ENCODE measurements at places on chromosomes 11 and 22. TPM values are rescaled to one million over a fixed set of nuclear protein-coding genes. Genes with fewer than 3 reads are reported as not detected.
A peak's percentile ranks its signal among the peaks of the same experiment; 100 is the strongest.

DNA sequence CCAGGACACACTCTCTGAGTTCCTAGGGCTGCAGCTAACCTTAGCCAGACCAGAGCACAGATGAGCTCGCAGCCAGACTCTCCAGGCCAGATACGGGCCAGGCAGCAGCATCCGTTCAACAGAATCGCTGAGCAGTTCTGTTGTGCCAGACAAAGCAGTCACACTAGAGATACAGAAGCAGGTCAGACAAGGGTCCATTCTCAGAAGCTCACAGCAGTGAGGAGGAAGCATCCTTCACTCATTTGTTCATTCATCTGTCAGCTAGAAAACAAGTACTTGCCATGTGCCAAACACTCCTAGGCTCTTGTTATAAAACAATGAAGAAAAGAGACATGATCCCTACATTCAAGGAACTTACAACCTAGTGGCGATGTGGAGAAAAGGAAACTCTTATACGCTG, 2.6 kb downstream of the LMO2 start:
- no peak overlapping the region for H3K4me3 ChIP-seq
- H3K27me3 ChIP-seq: peaks cover 5% of the 10 kb centered on the region
- DNase-seq: no peak

DNA sequence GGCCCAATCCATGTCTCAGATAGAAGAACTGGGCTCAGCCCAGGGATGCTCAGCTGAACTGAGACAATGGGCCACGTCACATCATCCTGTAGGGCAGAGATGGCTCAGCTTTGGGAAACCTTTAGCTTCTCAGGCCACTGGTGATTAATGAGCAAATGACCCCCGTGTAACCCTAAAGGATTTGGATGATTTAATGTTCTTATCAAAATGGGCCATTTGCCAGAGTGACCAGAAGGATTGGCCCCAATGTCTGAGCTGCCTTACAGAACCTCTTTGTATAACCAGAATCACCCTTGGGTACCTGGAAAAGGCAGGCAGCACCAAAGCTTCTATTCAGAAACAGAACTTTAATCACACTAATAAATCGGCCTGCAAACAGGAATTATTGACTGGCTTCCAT, 73.7 kb downstream of the ABTB2 start:
- no peak for DNase-seq
- no peaks in the 10 kb centered on the region for H3K36me3 ChIP-seq
- no peaks in the 10 kb centered on the region for H3K27me3 ChIP-seq
- peaks cover 4% of the 10 kb centered on the region for H3K4me1 ChIP-seq
- no peak overlapping the region for H3K4me3 ChIP-seq

DNA sequence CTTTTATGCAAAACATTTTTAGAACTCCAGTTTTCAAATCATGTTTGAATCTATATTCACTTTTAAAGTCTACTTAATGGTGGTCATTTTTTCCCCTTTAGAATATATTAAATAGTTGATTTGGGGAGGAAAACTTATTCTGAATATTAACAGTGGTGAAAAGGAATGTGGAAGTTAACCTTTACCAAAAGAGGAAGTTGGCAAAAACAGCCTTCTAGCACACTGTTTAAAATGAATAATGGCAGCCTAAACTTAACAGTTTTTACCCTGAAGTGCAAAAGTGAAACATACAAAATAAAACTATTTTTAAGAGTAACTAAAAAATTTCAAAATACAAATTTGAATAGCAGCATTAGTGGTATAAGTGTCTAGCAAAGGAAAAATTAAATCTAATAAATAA, 86.4 kb downstream of the GRK3 start:
- no peak overlapping the region for H3K27ac ChIP-seq
- no peak for DNase-seq
- H3K4me1 ChIP-seq: peaks cover 12% of the 10 kb centered on the region
- no peaks in the 10 kb centered on the region for H3K27me3 ChIP-seq
- no peak overlapping the region for H3K4me3 ChIP-seq

GRCh38 chr22:41500303-41500702, 31.4 kb downstream of the ACO2 start:
- no peak overlapping the region for H3K27ac ChIP-seq
- H3K27me3 ChIP-seq: no peaks in the 10 kb centered on the region
- DNase-seq: no peak
- peaks cover 33% of the 10 kb centered on the region for H3K4me1 ChIP-seq
- peaks cover 12% of the 10 kb centered on the region for H3K36me3 ChIP-seq

GRCh38 chr11:94144216-94144615, 15.6 kb downstream of the PANX1 start:
- H3K4me3 ChIP-seq: no peak overlapping the region
- peaks cover 3% of the 10 kb centered on the region for H3K36me3 ChIP-seq
- peaks cover 64% of the 10 kb centered on the region for H3K4me1 ChIP-seq
- H3K27me3 ChIP-seq: no peaks in the 10 kb centered on the region

- H3K4me3 ChIP-seq: no peak overlapping the region
- H3K4me1 ChIP-seq: no peaks in the 10 kb centered on the region
- H3K27me3 ChIP-seq: no peaks in the 10 kb centered on the region
- H3K27ac ChIP-seq: no peak overlapping the region
- DNase-seq: no peak
These were observed 1088.2 kb downstream of the TBC1D22A start for GRCh38 chr22:47850644-47851151.

- H3K4me1 ChIP-seq: peaks cover 23% of the 10 kb centered on the region
- H3K4me3 ChIP-seq: no peak overlapping the region
- no peak overlapping the region for H3K27ac ChIP-seq
- no peak for DNase-seq
These were observed 2.0 kb upstream of the SYT12 start for GRCh38 chr11:67020949-67021348.

DNA sequence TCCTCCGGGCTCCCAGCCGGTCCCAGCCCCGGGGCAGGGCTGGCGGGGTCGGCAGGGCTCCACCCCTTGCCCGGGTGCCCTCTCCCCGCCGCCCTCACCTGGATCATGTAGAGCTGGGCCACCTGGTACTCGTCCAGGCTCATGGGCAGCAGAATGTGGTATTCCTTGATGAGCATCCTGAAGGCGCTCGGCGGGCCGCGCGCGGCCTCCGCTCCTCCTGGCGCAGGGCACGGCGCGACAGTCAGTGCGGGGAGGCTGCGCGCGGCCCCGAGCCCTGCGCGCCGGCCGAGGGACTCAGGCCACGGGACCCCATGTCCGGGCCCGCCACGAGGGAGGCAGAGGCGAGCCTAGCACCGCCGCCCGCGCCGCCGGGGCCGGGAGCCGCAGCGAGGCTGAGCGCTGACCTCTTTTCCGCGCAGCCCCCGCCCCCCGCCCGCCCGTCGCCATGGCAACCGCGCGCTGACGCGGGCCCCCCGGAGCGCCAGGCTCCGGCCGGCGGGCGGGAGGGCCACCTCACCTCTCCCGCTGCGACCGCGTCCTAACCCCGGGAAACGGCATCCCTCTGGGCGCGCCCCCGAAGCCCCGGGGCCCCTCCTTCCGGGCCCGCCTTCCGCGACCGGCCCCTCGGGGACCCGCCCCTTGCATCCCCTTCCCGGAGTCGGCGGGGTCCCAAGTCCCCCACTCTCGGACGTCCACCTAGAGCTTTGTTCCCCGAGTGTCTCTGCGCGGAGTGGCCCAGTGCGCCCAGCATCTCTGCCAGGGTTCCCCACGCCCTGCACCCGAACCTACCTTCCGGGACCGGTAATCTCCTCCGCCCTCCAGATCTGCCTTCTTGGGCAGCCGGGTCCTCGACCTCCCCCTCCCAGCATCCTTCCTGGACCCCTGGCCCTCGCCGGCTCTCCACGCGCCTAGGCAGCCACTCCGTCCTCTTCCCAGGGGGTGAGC, 886 bp downstream of the PITPNM1 start:
- H3K4me1 ChIP-seq: peaks cover 27% of the 10 kb centered on the region
- H3K36me3 ChIP-seq: peaks cover 9% of the 10 kb centered on the region
- no peaks in the 10 kb centered on the region for H3K27me3 ChIP-seq

GRCh38 chr11:16596231-16596630, 142.2 kb upstream of the C11orf58 start:
- DNase-seq: no peak
- no peaks in the 10 kb centered on the region for H3K4me1 ChIP-seq
- H3K36me3 ChIP-seq: no peaks in the 10 kb centered on the region
- no peak overlapping the region for H3K4me3 ChIP-seq
- H3K27ac ChIP-seq: no peak overlapping the region

DNA sequence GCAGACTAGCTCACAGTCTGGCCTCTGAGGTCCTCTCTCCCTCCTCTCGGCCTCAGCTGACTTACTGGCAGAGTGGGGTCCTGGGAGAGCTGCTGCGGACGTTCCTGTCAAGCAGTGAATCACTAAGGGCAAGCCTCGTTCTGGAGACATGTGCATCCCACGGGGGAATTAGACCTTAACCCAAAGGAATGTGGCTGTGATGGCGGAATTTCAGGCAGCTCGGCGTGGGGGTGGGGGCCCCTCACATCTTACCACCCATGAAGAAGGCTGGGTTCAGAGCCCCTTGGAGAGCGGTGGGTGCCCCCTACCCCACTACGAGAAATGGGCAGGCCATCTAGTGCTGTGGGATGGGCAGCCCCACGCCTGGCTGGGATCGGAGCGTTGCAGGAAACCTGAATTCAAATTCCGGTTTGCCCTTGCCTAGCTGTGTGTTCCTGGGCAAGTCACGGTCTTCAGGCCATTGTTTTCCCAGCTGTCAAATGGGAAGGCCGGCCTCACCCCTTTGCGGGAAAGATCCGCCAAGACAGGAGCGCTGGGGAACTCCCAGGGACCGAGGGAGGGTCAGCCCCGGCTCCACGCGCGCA, 554 bp downstream of the LRRC32 start:
- peaks cover 35% of the 10 kb centered on the region for H3K27me3 ChIP-seq
- H3K4me1 ChIP-seq: no peaks in the 10 kb centered on the region
- DNase-seq: no peak
- peak overlapping the region; percentile 41 for H3K4me3 ChIP-seq
- H3K36me3 ChIP-seq: no peaks in the 10 kb centered on the region

DNA sequence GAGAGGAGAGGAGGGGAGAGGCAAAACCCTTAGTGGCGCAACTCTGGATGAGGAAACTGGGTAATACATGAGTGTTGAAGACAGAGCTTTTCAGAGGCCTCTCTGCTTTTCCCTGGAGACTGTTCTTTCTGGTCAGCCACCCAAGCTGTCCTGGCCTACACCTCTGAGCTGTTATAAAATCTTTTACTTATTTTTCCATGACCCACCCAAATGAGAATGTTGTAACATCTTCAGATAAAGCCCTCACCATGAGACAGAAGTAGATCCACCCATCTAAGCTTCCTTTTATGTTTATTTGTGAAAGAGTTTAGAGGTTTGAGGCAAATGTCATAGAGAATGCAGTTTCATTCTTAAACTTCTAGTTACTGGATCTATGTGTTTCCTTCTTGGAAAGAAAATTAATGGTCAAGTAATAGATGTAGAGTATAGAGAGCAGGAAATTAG, 20.3 kb upstream of the APLP2 start:
- H3K4me1 ChIP-seq: no peaks in the 10 kb centered on the region
- no peak overlapping the region for H3K27ac ChIP-seq
- H3K4me3 ChIP-seq: no peak overlapping the region
- no peak for DNase-seq
- H3K27me3 ChIP-seq: no peaks in the 10 kb centered on the region

DNA sequence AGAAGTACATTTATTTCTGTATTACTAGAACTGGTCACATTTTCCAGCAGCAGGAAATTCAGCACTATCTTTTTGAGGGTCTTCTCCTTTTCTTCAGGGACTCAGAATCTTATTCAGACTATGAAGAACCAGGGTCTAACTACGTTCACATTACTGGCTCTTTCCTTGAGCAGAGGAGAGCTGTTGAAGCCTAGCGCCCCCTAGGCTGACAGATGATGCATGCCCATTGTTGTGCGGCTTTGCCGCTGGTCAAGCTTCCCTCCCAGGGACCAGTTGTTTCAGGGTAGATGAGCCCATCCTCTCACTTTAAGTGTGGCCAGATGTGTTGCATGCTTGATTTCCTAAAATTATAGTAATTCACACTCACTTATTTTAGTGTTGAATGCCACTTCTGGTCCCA, 168.2 kb upstream of the PDGFD start:
- no peaks in the 10 kb centered on the region for H3K4me1 ChIP-seq
- H3K27me3 ChIP-seq: no peaks in the 10 kb centered on the region
- no peak overlapping the region for H3K27ac ChIP-seq
- H3K4me3 ChIP-seq: no peak overlapping the region
- H3K36me3 ChIP-seq: no peaks in the 10 kb centered on the region

DNA sequence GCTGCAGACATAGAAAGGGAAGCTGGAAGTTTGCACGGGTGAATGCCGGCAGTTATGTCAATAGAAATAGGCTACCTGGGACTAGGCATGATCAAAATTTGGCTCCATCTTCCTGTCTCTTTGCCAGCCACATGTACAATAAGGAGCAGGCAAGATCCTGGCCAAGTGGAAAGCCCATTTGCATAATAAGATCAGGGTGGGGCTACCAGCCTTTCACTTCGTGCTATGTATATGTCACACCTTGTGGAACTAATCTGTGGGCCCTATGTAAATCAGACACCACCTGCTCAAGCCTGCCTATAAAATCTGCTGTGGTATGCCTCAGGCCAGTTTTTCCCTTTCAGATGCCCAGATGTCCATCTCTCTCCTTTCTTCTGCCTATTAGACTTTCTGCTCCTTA, 79.3 kb upstream of the DRD2 start:
- DNase-seq: no peak
- H3K27ac ChIP-seq: no peak overlapping the region
- peaks cover 30% of the 10 kb centered on the region for H3K4me1 ChIP-seq

GRCh38 chr11:8719721-8720120, 37.1 kb downstream of the RPL27A start:
- no peak for DNase-seq
- peak overlapping the region; percentile 2 for H3K27ac ChIP-seq
- no peak overlapping the region for H3K4me3 ChIP-seq
- peaks cover 13% of the 10 kb centered on the region for H3K36me3 ChIP-seq
- H3K4me1 ChIP-seq: peaks cover 54% of the 10 kb centered on the region

GRCh38 chr11:65786008-65786785, 666 bp upstream of the OVOL1 start:
- peaks cover 21% of the 10 kb centered on the region for H3K4me1 ChIP-seq
- H3K4me3 ChIP-seq: no peak overlapping the region
- peaks cover 18% of the 10 kb centered on the region for H3K27me3 ChIP-seq
- DNase-seq: no peak

SCGB1C1 gene
- not detected for polyA plus RNA-seq

CFAP300 gene
- polyA plus RNA-seq: 2.2 TPM

PKDREJ gene
- 0.01 TPM for polyA plus RNA-seq

PNPLA3 gene
- 15.2 TPM for polyA plus RNA-seq

SCUBE2 gene
- polyA plus RNA-seq: 1.5 TPM

MMP12 gene
- polyA plus RNA-seq: 0.28 TPM

MGAT3 gene
- not detected for polyA plus RNA-seq

TRPM5 gene
- not detected for polyA plus RNA-seq
